ENCODE measurements at places on chromosomes 16 and 17.
A peak's percentile ranks its signal among the peaks of the same experiment; 100 is the strongest.

DNA sequence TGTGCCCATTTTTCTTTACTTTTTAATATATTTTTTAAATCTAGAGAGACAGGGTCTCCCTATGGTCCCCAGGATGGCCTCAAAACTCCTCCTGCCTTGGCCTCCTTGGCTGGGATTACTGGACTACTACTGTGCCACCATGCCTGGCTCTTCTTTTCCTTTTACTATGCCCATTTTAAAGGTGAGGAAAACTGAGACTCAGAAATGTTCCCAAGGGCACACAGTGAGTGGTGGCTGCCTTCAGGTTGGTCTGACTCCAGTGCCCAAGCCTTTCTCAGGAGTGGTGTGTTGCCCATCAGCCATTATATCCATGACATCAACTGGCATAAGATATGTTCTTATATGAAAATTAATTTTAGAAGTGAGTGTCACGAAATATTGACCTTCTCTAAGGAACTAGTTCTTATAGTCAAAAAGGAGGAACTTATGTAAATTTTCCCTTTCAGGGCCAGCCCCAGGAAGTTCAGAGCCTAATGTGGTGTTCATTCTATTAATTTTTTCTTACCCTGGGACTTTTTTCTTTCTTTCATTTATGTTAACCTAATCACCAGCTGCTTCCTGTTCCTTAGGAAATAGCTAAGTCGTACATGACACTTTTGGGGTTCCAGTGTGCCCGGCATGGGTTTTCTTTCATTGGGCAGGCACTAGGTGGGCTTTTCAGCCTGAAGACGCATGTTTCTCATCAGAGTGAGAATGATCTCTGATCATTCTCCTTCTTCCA lies 17.9 kb upstream of the SPN start:
- DNase-seq: peak; percentile 36

GRCh38 chr17:13599864-13600263 lies 1.9 kb downstream of the HS3ST3A1 start:
- no peak for DNase-seq

DNA sequence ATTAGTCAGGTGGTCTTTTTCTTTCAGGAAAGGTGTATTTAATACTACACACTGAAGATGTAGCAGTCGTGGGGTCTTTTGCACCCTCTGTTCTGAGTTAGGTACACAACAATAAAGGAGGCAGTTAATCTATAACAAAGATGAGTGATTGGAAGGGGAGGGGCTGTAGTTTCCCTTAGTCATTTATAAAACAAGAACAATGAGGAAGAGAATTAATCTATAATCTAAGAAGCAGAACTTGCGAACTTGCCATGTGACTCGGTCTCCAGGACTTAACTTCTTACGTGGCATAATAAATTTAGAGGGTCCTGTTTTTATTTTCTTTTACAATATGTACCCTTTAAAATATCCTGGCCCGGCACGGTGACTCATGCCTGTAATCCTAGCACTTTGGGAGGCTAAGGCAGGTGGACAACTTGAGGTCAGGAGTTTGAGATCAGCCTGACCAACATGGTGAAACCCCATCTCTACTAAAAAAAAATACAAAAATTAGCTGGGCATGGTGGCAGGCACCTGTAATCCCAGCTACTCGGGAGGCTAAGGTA lies 8.6 kb upstream of the APPBP2 start:
- no peak for DNase-seq

- DNase-seq: no peak
Observed at GRCh38 chr16:49130397-49130796, 151.2 kb downstream of the CBLN1 start.

DNA sequence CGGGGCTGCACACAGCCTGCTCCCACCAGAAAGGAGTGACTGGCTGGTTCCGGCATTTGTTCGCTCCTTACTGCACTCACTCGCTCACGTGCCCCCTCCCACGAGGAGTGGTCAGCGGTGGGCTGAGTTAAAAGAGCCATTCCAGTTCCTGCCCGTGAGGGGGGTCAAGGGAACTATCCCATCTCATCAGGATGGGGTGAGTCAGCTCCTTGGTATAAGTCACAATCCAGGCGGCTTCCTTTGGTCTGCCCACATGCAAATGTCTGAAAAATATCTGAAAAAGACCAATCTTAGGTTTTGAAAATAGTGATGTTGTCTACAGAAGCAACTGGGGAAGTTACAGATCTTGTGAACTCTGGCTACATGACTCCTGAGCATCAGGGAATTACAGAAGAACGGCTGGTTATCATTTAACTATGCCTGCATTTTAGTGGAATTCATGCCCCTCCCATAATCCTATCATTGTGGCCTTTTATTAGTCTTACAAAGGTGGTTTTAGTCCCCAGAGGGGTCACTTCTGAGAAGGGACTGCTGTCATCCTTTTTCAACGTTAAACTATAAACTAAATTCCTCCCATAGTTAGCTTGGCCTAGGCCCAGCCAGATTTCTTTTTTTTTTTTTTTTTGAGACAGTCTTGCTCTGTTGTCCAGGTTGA lies 9.8 kb upstream of the TNFSF12 start:
- DNase-seq: no peak

- no peak for DNase-seq
Observed at GRCh38 chr17:13776027-13776551, 174.4 kb upstream of the HS3ST3A1 start.

- DNase-seq: no peak
Observed at GRCh38 chr16:10865991-10866966, 10.7 kb upstream of the CIITA start.

- DNase-seq: no peak
Observed at GRCh38 chr16:84427553-84427952, 59.2 kb downstream of the ATP2C2 start.

DNA sequence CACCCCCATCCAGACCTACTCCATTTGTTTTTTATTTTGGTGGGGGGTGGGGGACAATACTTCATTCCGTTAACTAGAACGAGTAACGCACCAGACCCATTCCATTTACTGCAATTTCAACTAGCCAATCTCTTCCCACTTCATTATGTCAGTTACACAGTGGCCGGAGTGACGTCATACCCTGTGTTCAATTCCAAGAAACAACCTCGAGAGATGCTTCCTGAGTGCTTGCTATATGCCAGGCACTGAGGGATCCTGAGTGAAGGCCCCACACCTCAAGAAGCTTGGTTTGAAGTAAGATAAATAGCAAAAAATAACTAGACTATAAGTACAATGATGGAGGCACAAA lies 9.1 kb upstream of the SIAH1 start:
- DNase-seq: no peak

- DNase-seq: no peak
Observed at GRCh38 chr17:77127735-77128361, 12.9 kb upstream of the SEC14L1 start.

DNA sequence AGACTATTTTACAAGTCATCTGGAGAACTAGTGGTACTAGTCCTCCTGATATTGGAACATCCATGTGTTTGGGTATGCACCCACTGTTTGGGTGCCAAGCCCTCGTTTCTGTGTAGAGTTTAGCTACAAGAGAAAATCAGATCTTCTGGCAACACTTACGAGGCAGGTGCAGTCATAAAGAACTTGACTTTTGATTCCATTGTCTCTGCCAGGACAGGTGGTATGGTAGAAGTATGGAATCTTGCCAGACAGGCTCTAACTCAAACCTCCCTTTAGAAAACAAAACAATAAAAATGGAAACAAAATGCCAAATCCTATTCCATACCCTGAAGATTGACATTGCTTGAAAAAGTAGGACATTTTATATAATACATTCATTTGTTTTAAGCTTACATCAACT lies 16.0 kb downstream of the RNF43 start:
- no peak for DNase-seq

DNA sequence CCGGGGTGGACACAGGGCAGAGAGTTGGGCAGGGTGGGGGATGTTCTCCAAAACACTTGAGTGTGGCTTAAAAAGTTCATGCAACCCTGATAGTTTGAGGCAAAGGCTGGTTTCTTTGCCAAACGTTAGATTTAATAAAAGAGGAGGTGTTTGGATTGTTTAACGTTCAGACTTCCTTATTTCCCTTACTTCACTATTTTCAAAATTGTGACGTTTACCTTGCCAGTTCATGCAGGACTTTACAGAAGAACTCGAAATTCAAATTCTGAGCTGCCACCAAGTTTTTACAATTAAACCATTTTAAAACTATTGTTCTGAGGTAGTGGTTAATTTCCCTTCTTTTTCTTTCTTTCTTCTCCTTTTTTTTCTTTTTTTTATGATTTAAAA lies 5.5 kb downstream of the SEC14L1 start:
- no peak for DNase-seq

- peak; percentile 100 for DNase-seq
Observed at GRCh38 chr16:2429034-2429770, at the start of gene CCNF. TSS of gene CCNF (plus strand) at chr16:2429447. CDS start at chr16:2429482, 35 bp downstream.

GRCh38 chr16:78257376-78257728 lies 157.9 kb downstream of the WWOX start:
- DNase-seq: no peak

DNA sequence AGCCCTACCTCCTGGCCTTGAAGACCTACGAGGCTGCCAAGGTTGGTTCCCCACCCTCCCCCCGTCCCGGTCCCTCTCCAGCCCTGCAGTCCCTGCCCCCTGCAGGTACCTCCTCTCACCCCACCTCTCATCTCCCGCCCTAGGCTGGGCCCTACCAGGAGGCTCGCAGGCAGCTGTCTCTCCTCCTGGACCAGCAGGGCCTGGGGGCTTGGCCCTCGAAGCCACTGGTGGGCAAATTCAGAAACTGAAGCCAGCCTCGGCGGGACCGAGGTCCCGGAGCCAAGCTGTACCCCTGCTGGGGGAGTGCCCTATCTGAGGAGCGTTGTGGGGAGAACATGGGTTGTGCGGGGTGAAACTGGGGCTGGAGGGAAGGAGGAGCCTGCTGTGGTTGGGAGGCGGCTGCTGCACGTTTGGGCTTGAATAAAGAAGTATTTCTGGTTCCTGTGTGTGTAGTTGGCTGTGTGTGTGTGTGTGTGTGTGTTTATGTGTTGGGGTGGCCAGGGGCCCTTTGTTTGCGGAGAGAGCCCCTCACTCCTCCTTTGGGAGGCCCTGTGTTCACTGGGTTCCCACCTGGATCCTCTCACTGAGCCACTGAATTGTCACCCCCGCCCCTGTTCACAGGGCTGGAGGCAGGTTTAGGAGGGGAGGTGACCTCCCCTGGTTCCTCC lies 5.9 kb downstream of the ADAD2 start:
- no peak for DNase-seq

- no peak for DNase-seq
Observed at GRCh38 chr16:87953308-87954215, 2.3 kb downstream of the BANP start.

- DNase-seq: no peak
Observed at GRCh38 chr17:58601976-58602375, 87.5 kb upstream of the MTMR4 start.

- no peak for DNase-seq
Observed at GRCh38 chr16:15894571-15895374, 6.4 kb upstream of the CEP20 start.

DNA sequence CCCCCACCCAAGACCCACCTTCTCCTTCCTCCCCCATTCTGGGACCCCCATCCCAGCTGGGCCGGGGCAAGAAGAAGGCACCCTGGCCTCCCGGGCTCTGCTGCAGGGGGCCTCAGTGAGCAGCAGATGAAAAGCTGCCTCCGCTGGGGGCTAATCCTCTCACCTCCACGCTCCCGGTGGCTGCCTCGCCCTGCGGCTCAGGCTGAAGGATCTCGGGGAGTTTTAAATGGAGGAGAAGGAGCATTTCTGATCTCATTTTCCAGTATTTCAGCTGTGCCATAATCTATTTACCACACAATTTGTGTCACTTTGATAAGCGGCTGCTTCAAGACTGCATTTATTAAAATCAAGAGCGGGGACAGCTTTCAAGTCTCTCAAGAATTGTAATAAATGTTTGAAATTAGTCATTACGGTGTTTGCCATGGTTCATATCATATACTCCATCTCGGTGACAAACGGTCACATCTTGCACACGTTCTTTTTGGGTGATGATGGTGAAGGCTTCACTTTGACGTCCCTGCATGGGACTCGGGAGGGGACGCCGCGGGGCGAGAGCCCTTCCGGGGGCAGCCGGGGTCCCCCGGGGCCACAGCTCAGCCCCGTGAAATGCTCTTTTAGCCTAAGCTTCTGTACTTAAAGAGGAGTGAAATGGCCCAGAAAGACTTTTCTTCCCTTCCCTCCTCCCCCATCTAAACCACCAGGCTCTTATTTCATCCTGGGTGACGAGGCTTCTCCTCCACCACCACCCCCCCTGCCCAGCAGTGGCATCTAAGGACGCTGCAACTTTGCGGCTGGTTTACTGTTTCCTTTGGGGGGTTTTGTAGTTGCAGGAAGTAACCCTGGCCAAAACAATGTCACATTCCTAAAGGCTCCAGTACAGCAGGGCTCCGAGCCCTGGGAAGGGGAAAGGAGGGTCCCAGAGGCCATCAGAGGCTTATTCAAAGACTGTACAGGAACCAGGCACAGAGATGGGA lies 313.1 kb upstream of the TNRC6C start:
- no peak for DNase-seq

- no peak for DNase-seq
Observed at GRCh38 chr17:43680461-43680860, 18.7 kb upstream of the MEOX1 start.

DNA sequence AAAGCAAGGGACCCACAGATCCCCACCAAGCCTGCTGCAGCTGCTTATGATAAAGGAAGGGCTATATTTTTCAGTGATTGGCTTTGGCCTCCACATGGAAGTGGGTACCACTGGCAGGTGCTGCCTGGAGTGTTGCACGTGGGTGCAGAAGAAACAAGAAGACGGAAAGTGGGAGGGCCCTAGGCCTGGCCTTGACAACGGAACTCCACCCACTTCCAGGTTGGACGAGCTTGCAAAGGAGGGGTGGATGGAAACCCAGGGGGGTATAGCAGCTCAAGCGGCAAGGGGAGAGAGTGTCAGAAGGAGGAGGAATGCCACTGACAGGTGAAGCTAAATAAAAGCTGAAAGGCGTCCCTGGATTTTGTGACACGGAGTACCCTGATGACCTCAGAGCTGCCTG lies 20.3 kb downstream of the TRIM25 start:
- no peak for DNase-seq

GRCh38 chr16:28182183-28182582 lies 29.6 kb downstream of the XPO6 start:
- DNase-seq: no peak

GRCh38 chr17:62064791-62065563 lies at the start of gene MED13:
TSS of gene MED13 (minus strand) at chr17:62065278. CDS start at chr17:62065205, 73 bp downstream.
- DNase-seq: peak; percentile 59

- DNase-seq: no peak
Observed at GRCh38 chr16:17269439-17269838, 201.3 kb downstream of the XYLT1 start.

- DNase-seq: no peak
Observed at GRCh38 chr16:31274831-31275816, 15.3 kb downstream of the ITGAM start.

DNA sequence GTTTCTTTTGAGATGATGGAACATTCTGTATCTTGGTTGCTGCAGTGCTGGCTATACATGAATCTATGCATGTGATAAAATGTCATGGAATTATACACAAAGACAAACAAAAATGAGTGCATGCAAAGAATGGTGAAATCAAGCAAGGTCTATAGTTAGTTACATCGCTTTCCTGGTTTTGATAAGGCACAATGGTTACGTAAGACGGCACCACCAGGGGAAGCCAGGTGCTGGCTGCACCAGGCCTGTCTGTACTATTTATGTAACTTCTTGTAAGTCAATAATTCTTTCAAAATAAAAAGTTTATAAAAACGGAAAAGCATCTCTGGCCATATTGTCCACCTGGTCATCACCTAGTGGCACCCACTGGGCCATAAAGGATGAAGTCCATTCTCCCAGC lies 46.5 kb downstream of the ARHGAP27 start:
- no peak for DNase-seq
